ENCODE measurements at places on chromosomes 2 and 18. TPM values are rescaled to one million over a fixed set of nuclear protein-coding genes. Genes with fewer than 3 reads are reported as not detected.

PRKAG3 gene
- polyA plus RNA-seq = not detected

CTLA4 gene
- polyA plus RNA-seq = 0.17 TPM

ABCG8 gene
- not detected for polyA plus RNA-seq

LONRF2 gene
- polyA plus RNA-seq = 4.7 TPM

CENPO gene
- polyA plus RNA-seq = 4.7 TPM

POTEE gene
- polyA plus RNA-seq = not detected

DNA sequence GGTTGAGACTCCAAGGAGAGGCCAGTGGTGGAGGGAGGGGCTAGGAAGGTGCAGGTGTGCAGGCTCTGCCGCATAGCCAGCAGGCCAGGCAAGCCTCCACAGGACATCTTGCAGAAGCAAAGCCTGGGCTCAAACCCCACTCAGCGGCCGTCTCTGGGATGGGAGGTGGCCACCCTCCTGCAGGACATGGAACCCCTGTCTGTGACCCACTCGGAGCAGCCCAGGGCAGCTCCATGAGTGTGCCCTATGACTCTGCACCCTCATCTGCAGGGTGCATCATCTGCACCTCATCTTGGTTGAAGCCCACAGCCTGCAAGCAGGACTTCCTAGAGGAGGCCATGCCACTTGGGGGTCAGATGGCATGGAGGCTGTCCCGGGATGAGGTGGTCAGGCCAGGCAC lies 46.3 kb downstream of the GPC1 start:
- DNase-seq = no peak

GRCh38 chr2:222248256-222248655 lies 50.5 kb downstream of the PAX3 start:
- DNase-seq = no peak

GRCh38 chr2:86185517-86186212 lies 9.6 kb downstream of the IMMT start:
- no peak for DNase-seq

GRCh38 chr2:46939626-46940359 lies 24.2 kb upstream of the MCFD2 start:
- no peak for DNase-seq

GRCh38 chr2:120177001-120177621 lies 46.1 kb downstream of the TMEM185B start:
- DNase-seq = no peak

DNA sequence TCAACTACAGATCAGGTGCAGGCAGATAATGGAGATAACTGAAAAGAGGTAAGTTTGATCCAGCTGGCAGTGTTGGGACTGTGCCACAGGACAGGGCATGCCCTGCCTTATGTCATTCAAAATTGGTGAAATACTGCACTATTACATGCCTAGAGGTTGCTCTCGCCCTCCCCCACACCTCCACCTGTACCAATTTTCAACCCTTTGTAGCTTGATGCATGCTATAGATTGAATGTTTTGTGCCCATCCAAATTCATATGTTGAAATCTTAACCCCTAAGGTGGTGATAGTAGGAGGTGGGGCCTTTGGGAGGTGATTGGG lies 72.1 kb upstream of the LYPD6B start:
- DNase-seq = no peak

Data from ovary (tissue), 10 donors.